Ovary (tissue), 10 donors: ENCODE measurements at places on chromosomes 11 and 22.

DNA sequence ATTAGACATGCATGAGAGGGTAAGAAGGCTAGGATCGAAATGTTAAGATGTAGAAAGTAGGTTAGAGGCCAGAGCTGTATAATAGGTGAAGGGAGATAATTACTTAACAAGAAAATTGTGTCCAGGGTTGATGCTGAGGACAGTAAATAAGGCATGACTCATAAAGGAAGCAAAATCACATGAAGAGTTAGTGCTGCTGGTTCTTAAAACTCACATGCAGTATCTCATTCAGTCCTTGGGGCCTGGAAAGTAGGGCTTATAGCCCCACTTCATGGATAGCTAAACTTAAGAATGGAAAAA, 130.2 kb downstream of the NCAM1 start:
- DNase-seq: no peak

DNA sequence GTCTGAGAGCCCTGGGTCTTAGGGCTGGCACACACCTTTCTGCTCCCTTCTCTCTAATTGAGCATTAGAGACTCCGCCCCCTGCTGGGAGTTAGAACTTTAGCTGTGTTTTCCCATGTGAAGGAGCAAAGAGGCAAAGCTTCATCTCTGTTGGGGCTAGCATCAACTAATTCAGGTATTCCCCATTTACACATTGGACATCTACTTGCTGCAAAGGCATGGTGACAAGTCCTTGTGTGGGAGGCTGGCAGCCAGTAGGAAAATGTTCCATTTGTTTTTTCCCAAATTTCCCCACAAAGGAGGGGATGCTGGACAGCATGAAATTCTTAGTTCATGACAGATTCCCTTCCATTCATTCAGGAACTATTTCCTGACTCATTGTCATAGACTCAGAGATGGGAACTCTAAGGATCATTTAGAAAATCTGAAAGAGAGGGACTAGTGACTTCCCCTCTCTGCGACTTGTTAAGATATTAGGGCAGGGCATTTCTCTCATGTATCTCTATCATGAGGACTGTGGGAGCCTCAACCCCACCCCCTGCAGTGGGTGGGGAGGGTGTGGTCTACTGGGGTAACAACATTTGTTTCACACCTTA, 3.6 kb downstream of the CD44 start:
- DNase-seq: no peak

GRCh38 chr11:130323452-130324450, 9.0 kb upstream of the ZBTB44 start:
- no peak for DNase-seq

DNA sequence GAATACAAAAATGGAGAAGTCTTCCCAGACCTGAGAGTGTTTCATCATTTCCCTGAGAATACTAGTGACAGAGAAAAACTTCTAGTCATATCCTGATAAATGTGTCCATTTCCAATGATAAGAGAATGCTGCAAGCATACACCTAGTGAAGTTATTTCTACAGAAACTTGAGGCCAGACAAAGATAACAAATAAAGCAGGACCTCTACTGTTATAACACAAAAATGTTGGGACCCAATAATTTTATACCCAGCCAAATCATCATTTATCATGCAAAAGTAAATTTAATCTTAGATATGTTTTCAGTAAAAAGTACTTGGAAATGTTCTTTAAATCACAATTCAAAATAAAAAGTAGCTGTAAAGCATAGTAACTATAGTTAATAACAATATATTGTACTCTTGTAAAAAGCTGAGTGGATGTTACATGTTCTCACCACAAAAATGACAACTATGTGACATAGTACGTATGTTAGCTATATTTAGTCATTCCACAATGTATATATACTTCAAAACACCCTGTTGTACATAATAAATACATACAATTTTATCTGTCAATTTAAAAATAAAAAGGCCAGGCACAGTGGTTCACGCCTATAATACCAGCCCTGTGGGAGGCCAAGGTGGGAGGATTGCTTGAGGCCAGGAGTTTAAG, 12.6 kb downstream of the RRAS2 start:
- no peak for DNase-seq

GRCh38 chr22:32476281-32477195, 1.9 kb downstream of the FBXO7 start:
- no peak for DNase-seq

DNA sequence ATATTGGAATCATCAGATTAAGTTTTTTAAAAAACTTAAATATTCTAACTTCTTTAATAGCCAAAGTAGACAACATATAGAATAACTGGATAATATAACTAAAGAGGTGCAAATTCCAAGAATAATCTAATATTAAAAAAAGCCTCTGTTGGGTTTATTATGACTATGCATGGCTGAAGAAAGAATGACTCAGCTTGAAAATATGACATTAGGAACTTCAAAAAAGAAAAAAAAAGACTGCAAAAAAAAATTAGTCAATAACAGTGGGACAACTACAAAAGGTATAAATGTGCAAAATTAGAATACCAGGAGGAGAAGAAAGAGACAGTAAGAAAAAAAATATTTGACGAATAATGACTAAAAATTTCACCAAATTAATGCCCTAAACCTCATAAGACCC, 1178.0 kb downstream of the JRKL start:
- DNase-seq: no peak

- DNase-seq: no peak
Observed at GRCh38 chr11:12585861-12586260, 88.4 kb upstream of the TEAD1 start.

- DNase-seq: no peak
Observed at GRCh38 chr11:57378186-57378585, 2.8 kb downstream of the PRG3 start.

- DNase-seq: no peak
Observed at GRCh38 chr11:134291196-134291595, 15.0 kb downstream of the GLB1L3 start.

- no peak for DNase-seq
Observed at GRCh38 chr11:78000193-78000592, 5.7 kb upstream of the INTS4 start.

DNA sequence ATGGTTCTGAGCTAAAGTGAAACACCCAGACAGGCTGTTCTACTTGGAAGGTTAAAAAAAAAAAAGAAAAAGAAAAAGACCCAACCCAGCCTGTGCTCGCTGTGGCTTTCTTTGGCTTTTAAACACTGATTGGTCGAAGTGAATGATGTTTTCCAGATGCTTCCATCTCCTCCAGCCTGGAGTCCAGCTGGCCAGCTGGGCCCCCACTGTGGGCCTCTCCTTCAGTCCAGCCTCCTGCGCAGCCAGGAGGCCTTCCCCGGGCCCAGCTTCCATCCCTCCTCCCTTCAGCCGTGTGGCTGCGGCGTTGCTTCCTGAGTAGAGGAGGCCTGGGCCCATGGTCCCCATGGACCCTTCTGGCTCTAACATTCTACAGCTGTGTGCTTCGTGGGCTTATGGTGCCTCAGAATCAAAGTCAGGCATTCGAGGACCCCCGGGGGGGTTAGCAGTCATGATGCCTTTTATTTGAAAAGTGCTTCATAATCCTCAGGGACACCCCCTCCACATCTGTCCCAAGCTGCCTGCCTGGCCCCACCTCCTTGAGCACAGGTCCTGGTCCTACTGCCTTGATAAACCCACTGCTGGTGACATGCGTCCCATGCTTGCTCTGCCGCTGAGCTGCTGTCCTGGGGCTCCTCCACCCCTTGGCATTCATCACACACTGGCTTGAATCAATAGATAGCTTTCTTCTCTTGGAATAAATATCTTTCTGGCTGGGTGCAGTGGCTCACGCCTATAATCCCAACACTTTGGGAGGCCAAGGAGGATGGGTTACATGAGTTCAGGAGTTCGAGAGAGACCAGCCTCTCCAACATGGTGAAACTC, 42.2 kb upstream of the FBLN1 start:
- DNase-seq: peak; percentile 79

GRCh38 chr11:75735181-75735845, 17.7 kb downstream of the MOGAT2 start:
- DNase-seq: no peak

GRCh38 chr11:35126000-35126878, 12.7 kb upstream of the CD44 start:
- DNase-seq: no peak

DNA sequence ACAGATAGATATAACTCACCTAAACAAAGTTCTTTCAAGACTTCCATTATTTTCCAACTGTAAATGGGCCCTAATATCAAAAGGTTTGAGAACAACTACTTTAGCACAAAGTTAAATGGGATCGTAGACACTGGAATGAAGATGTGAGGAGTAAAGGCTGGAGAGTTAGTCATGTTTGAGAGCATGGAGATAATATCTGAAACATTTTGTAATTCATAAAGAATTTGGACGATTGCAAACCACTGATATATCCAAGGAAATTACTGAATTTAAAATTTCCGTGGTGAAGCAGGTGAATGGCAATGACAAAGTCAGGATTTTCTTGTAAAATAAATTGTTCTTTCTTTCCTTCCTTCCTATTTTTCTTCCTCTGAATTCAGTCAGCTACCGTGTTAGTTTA, 564.9 kb downstream of the CNTN5 start:
- DNase-seq: no peak

DNA sequence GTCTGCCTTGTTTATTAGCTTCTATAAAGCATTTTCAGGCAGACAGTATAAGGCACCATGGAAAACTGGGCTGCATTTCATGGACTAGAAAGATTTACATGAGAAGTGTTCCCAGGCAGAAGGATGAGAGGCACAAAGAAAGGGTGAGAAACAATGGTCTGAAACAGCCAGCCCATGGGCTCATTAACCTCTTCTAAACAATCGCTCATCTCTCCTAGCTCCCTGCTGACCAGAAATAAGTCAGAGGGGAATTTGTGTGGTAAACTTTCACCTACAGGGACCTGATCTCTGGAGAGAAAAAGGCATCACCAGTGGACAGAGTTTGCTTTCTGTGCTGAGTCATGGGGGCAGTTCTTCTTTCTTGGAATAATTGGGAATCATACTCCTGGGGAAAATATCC, 51.8 kb upstream of the KIRREL3 start:
- no peak for DNase-seq

- DNase-seq: no peak
Observed at GRCh38 chr11:60208146-60208895, 25.4 kb upstream of the MS4A6A start.

DNA sequence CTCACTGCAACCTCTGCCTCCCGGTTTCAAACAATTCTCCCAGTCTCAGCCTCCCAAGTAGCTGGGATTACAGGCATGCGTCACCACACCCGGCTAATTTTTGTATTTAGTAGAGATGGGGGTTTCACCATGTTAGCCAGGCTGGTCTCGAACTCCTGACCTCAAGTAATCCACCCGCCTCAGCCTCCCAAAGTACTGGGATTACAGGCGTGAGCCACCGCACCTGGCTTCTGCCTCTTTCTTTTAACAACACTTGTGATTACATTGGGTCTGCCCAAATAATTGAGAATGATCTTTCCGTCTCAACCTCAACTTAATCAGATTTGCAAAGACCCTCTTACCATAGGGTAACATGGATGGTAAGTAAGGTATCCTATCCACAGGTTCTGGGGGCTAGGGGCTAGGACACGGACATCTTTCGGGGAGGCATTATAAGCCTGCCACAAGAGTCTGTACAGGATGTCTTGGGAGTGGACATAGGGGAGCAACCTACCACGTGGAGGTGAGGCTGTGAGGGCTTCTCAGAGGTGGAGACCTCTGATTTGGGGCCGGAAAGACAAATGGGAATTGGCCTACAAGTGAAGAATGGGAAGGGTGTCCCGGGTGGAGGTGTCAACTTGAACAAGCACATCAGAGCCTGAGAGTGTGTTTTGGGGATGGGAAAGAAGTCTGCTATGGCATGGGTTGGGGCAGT, 2.7 kb upstream of the CBX6 start:
- no peak for DNase-seq

GRCh38 chr11:125270711-125271110, 106.2 kb downstream of the PKNOX2 start:
- no peak for DNase-seq

DNA sequence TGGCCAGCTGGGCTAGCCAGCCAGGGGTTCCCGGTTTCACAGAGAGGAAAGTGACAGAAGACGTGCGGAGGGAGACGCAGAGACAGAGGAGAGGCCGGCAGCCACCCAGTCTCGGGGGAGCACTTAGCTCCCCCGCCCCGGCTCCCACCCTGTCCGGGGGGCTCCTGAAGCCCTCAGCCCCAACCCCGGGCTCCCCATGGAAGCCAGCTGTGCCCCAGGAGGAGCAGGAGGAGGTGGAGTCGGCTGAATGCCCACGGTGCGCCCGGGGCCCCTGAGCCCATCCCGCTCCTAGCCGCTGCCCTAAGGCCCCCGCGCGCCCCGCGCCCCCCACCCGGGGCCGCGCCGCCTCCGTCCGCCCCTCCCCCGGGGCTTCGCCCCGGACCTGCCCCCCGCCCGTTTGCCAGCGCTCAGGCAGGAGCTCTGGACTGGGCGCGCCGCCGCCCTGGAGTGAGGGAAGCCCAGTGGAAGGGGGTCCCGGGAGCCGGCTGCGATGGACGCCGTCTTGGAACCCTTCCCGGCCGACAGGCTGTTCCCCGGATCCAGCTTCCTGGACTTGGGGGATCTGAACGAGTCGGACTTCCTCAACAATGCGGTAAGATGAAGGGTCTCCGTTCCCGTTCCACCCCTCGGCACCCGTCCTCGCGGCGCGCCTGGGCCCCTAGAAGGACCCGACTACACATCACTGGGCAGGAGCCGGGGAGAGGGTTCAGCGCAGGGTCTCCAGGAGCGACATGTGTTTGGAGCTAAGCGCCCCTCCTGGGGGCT, at the start of gene CREB3L1:
Gene CREB3L1 (plus strand): TSS at position 41 of the 765 bp plus-strand sequence. CDS start 450 bp downstream, at position 491.
- peak; percentile 72 for DNase-seq

GRCh38 chr11:17609291-17610084, 62.4 kb downstream of the OTOG start:
- DNase-seq: no peak

- DNase-seq: no peak
Observed at GRCh38 chr22:24063986-24064385, 52.9 kb downstream of the CABIN1 start.

- no peak for DNase-seq
Observed at GRCh38 chr11:68353118-68353517, 40.7 kb downstream of the LRP5 start.

GRCh38 chr11:21415606-21416005, 746.2 kb downstream of the NELL1 start:
- no peak for DNase-seq

- DNase-seq: no peak
Observed at GRCh38 chr11:89437317-89437716, 53.9 kb downstream of the NOX4 start.

DNA sequence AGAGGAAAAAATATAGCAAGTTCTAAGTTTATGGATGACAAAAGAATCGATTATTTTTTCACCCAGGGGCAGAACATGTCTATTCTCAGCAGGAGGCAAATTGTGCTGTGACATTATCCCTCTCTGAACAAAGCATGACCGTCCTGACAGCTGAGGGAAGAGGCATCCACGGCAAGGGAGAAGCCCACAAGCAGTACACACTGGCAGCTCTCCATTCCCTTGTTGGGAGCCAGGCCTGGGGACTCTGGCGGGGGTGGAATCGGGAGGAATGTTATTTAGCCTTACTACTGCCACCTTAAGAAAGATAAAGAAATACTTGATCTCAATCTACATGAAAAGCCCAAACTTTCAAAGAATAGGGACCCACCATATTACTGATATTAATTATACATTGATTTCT, 3.4 kb downstream of the KIRREL3 start:
- DNase-seq: no peak

DNA sequence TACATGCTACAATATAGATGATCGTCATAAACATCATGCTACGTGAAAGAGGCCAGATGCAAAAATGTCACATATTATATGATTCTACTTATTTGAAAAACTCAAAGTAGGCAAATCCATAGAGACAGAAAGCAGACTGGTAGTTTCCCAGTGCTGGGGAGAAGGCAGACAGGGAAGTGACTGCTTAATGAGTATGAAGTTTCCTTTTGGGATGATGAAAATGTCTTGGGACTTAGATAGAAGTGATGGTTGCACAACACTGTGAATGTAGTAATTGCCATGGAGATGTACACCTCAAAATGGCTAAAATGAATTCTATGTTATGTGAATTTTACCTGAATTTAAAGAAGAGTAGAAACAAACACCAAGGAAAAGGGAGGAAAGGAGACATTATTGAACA, 45.2 kb upstream of the EHF start:
- no peak for DNase-seq
